ENCODE measurements at places on chromosomes 2 and 18. TPM values are rescaled to one million over a fixed set of nuclear protein-coding genes. Genes with fewer than 3 reads are reported as not detected.

The CRIM1 gene
- total RNA-seq, result 3.8 TPM

The RFX8 gene
- total RNA-seq, result 0.75 TPM

The IL1RN gene
- total RNA-seq, result not detected

The OR6B2 gene
- not detected for total RNA-seq

The OTOS gene
- not detected for total RNA-seq

DNA sequence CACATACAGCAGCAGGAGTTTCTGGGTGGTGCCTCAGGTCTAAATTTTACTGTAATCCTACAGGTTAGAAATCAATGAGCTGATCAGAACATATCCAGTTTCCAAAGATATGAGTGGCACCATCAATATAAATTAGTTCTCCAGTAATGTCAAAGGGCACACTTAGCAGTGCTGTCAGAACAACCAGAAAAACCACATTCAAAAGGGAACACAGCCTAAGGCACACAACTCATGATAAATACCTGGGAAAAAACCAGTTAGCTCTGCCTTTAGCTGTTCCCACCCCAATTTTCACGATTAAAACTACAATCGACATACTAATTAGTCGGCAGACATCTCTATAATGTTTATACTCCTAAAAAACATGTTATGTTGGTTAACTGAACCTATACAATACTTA lies 31.5 kb downstream of the ATP8B1 start:
- DNase-seq, result no peak
- no peak overlapping the region for H3K27ac ChIP-seq
- H3K4me1 ChIP-seq, result peaks cover 2% of the 10 kb centered on the region
- no peaks in the 10 kb centered on the region for H3K27me3 ChIP-seq
- H3K36me3 ChIP-seq, result no peaks in the 10 kb centered on the region

DNA sequence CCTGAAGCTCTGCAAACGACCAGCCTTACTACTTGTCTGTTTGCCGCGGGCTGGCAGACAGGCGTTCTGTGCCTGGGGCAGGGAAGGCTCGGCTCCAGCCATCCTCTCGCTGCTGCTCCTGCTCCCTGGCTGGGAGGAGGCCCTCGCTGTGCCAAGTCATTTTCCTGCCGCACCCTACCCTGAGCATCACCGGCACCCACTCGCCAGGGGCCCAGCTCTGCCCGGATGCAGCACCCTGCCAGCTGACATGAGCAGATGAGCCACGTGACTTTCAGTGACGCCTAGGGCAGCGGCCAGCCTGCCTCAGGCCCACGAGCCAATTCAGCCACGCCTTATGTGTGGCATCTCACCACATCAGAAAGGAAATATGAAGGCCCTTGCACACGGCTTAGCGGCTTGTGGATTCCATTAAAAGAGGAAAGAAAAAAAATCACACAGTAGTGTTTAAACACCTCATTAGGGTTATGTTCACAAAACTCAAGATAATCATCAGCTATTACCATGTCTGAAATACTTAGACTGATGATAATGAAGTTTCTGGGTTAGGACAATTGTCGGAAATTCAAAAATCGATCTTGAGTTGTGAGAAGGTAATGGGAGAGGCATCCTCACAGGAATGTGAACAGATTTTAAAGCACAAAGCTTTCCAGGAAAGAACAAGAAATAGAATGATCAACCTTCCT lies 250.5 kb downstream of the TWIST2 start:
- H3K36me3 ChIP-seq, result peaks cover 44% of the 10 kb centered on the region
- no peaks in the 10 kb centered on the region for H3K4me1 ChIP-seq
- H3K27ac ChIP-seq, result no peak overlapping the region
- no peaks in the 10 kb centered on the region for H3K27me3 ChIP-seq
- no peak overlapping the region for H3K4me3 ChIP-seq
- no peak for DNase-seq

GRCh38 chr2:30359644-30360167 lies 87.3 kb upstream of the LCLAT1 start:
- H3K27me3 ChIP-seq, result no peaks in the 10 kb centered on the region
- H3K27ac ChIP-seq, result no peak overlapping the region
- H3K36me3 ChIP-seq, result no peaks in the 10 kb centered on the region
- no peak overlapping the region for H3K4me3 ChIP-seq
- peaks cover 30% of the 10 kb centered on the region for H3K4me1 ChIP-seq

- no peak overlapping the region for H3K4me3 ChIP-seq
- no peaks in the 10 kb centered on the region for H3K27me3 ChIP-seq
- no peaks in the 10 kb centered on the region for H3K4me1 ChIP-seq
- H3K36me3 ChIP-seq, result no peaks in the 10 kb centered on the region
Observed at GRCh38 chr18:11167778-11168177, 18.4 kb upstream of the PIEZO2 start.

DNA sequence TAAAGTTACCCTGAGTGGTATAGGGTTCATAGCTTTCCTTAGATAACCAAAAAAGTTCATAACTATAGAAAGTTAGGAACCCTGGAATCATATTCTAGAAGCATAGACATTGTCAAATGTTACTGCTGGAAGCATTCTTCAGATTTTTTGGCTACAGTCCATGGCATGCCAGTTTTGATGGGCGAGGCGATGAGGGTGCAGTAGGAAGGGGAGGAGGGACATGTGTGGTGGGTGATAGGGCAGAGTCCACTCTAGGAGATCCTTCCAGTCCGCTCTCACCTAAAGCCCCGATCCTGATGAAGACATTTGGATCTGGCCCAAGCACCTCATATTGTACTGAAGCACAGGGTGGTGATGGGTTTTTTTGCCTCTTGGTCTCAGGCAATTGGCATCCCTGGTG lies 91.8 kb downstream of the HRH4 start:
- H3K36me3 ChIP-seq, result no peaks in the 10 kb centered on the region
- no peak overlapping the region for H3K27ac ChIP-seq
- no peaks in the 10 kb centered on the region for H3K4me1 ChIP-seq
- H3K4me3 ChIP-seq, result no peak overlapping the region

DNA sequence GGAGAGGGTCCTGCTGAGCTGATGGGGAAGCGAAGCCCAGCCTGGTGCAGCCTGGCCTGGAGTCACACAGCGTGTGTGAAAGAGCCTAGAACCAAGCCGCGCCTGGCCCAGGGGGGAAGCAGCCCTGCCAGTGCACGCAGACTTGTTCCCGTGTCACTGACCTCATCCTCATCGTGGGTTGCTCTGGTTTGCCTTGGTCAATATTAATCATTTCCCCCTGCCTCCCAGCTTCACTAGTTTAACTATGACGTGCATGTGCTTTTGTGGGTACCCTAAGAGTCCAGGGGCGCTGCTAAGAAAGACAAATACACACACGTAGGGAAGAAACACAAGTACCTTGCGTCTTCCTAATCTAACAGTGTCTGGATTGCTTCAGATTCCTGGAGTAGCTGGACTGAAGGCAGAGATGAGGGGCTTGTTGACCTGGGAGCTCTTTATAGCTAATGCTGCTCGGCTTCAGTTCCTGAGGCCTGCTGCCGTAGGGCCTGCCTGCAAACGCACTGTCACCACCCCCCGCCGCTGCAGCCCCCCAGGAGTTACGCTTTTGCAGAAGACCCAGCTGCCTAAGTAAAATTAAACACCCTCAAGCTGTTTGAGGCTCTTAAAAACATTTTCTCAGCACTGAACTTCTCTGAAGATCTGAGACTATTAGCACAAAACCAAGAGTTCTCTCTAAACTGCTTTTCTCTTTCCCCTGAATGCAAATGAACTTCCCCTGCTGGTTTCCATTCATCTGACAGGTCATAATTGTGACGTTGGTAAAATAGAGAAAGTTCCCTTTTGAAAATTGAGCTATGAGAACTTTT lies 159.2 kb downstream of the FAM210A start:
- no peak overlapping the region for H3K4me3 ChIP-seq
- peaks cover 38% of the 10 kb centered on the region for H3K4me1 ChIP-seq
- no peaks in the 10 kb centered on the region for H3K27me3 ChIP-seq
- no peak for DNase-seq

DNA sequence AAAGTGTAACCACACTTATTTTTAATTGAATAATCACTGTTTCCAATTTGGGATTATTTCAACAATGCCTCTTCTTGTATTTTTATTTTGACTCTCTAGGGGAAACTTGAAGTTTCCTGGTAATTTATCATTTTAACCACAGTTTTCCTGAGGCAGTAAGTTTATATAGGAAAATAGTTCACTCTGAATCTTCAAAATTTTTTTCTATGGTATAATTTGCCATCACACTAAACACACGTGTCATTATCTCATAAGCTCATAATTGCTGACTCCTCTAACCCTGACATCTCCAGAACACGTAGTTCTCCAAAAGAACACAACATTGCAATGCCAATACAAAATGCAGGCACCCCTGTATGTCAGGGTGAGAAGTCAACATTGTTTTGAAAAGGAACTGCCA lies 102.2 kb upstream of the FZD7 start:
- no peak overlapping the region for H3K4me3 ChIP-seq

DNA sequence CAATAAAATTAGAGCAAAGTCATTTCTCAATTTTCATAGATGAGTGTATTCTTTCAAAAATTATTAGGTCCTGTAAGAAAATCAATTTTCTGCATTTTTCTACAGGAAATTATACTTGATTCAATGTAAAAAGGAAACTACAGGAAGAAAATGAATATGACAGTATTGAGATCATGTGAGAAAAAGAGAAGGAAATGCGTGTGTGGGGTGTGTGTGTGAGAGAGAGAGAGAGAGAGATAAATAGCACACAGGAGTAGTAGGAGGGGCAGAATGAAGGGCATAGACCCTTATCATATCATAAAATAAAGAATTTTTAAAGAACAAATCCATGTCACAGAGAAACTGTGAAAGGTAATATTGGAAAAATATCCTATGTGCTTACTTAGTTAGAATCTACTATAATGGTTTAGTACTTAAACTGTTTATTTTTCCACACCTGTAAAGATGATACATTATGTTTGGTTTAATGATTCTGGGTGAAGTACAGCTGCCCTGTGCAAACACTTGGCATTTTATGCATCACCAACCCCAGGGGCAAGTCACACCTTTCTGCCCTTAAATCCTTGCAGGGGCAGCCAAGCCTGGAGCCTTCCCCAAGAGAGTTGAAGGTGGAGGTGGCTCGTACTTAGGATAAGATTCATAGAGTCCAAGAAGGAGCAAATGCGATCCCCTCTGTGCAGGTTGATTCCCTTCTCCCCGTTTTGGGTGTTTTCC lies 276.4 kb downstream of the TGIF1 start:
- H3K27me3 ChIP-seq, result no peaks in the 10 kb centered on the region
- H3K4me3 ChIP-seq, result no peak overlapping the region
- H3K4me1 ChIP-seq, result no peaks in the 10 kb centered on the region
- H3K36me3 ChIP-seq, result no peaks in the 10 kb centered on the region

- no peak for DNase-seq
- no peaks in the 10 kb centered on the region for H3K27me3 ChIP-seq
- no peak overlapping the region for H3K4me3 ChIP-seq
- H3K27ac ChIP-seq, result no peak overlapping the region
Observed at GRCh38 chr2:24852431-24853020, 59.3 kb downstream of the CENPO start.
